Osteocyte (in vitro differentiated cells): ENCODE measurements at places on chromosomes 16 and 17. TPM values are rescaled to one million over a fixed set of nuclear protein-coding genes. Genes with fewer than 3 reads are reported as not detected.

DNA sequence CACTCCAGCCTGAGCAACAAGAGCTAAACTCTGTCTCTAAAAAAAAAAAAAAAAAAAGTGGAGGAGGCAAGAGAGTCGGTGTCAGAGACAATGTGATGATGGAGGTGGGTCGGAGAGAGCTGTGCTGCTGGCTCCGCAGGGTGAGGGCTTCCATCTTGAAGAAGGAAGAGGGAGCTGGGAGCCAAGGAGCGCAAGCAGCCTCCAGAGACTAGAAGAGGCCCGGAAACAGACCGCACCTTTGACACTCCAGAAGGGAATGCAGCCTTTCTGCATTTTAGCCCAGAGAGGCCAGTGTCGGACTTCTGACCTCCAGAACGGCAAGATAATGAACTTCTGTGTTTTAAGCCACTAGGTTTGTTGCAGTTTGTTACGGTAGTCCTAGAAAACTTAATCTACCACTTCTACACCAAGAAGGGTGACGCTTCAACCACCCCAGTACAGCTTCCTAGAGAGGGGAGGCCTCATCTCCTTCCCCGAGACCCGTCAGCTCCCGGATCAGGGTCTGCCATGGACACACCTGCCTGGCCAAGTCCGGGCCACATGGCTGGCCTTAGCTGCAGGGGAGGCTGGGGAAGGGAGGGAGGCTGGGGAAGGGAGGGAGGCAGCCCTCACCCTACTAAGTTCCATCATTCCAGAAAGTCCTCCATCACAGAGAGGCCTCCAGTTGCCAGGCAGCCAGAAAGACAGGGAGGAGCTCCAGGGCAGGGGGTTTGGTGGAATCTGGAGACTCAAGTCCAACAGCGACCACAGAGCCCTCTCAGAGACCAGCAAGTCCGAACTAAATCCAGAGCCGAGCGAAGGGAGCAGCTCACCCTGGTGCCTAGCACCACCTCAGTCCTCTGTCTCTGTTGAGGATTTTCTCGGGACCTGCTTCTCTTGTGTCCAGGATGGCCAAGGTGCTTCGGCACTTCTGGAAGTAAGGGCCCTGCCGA is 13.2 kb upstream of the RBFOX3 start:
- no peak overlapping the region for H3K27ac ChIP-seq
- H3K27me3 ChIP-seq = peaks cover 17% of the 10 kb centered on the region
- peak; percentile 65 for DNase-seq
- H3K36me3 ChIP-seq = no peaks in the 10 kb centered on the region
- no peak overlapping the region for H3K4me3 ChIP-seq
- H3K4me1 ChIP-seq = no peaks in the 10 kb centered on the region

DNA sequence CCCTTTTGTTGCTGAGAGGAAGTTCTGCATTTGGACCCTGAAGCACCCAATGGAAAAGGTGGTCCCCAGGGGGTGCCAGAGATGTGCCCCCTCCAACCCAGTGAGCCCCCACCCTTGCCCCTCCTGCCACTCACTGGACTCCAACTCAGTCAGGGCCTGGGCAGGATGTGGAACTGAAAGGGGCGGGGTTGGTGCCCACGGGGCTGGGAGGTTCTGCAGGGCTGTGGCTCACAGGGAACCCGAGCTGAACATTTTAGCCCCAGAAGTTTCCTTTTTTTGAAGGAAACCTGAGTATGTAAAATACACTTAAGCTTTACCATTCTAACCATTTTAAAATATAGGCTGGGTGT is 15.8 kb upstream of the OGFOD3 start:
- H3K4me1 ChIP-seq = peaks cover 3% of the 10 kb centered on the region
- H3K27ac ChIP-seq = no peak overlapping the region
- DNase-seq = no peak
- H3K36me3 ChIP-seq = peaks cover 2% of the 10 kb centered on the region
- no peaks in the 10 kb centered on the region for H3K27me3 ChIP-seq

DNA sequence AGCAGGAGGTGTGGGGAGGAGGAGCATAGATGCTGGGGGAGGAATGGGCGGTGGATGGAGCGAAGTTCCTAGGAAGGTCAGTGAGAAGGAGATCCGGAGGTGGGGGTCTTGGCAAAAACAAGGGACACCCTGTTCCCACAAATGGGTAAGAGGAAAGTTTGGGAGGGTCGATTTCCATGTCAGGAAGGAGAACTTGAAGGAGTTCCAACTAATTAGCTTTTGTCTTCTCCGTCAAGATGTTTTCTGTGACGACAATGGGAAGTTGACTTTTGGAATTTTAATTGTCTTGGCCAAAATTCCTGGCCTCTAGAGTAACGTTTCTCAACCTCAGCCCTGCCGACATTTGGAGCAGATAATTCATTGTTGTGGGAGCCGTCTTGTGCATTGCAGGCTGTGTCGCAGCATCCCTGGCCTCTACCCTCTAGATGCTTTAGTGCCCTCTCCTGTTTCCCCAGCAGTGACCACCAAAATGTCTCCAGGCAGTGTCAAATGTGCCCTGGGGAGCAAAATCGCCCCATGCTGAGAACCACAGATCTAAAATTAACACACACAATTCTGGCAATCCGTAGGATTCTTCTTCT is 97.1 kb downstream of the PITPNC1 start:
- peaks cover 30% of the 10 kb centered on the region for H3K4me1 ChIP-seq
- H3K4me3 ChIP-seq = no peak overlapping the region
- DNase-seq = no peak
- no peak overlapping the region for H3K27ac ChIP-seq

DNA sequence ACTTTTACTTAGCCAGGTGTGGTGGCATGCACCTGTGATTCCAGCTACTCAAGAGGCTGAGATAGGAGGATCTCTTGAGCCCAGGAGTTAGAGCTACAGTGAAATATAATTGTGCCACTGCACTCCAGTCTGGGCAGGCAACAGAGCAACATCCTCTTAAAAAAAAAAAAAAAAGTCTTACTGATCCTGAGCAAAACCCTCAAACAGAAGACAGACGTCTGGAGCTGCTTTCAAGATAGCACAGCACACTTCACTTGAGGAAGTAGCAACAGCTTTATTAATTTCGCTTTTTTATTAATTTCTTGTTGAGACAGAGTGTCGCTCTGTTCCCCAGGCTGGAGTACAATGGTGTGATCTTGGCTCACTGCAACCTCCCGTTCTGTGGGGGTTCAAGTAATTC is 10.2 kb upstream of the GGA2 start:
- H3K4me3 ChIP-seq = no peak overlapping the region
- no peak for DNase-seq
- H3K27me3 ChIP-seq = no peaks in the 10 kb centered on the region
- no peak overlapping the region for H3K27ac ChIP-seq
- H3K36me3 ChIP-seq = peaks cover 36% of the 10 kb centered on the region
- no peaks in the 10 kb centered on the region for H3K4me1 ChIP-seq

- H3K27me3 ChIP-seq = no peaks in the 10 kb centered on the region
- no peak for DNase-seq
- no peak overlapping the region for H3K4me3 ChIP-seq
These were observed 92.9 kb downstream of the GPR139 start for GRCh38 chr16:19980632-19981265.

DNA sequence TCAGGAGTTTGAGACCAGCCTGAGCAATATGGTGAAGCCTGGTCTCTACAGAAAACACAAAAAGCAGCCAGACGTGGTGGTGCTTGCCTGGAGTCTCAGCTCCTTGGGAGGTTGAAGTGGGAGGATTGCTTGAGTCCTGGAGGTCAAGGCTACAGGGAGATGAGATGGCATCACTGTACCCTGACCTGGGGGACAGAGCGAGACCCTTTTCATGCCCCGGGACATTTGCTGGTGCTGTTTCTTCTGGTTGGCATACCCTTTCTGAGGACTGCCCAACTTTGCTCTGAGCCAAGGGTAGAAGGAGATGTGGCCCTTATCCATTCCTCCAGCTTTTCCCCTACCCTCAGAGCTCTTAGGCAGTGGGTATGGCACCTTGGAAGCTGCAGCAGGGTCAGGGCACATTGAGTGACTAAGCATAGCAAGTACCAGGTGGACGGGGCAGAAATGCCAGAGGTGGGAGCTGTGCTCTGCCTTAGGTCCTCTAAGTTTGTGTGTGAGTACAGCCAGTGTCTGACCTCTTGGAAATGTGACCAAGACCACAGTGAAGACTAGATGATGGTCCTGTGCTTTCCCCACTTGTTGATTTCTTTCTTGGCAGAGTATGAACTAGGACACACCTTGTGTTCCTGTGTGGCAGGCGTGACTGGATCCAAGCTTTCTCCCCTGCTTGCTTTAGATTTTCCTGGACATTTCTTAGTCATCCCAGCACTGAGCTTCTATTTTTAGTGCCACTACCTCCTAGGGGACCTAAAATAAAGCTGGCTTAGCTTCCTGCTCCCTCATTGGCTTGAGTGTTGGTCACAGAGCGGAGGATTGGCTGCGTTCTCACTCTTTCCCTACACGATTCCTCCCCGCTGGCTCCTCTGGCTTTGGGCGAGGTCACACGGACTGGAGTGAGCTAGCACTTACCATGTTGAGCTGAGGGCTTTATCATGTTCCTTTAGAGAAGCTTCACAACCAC is 9.9 kb upstream of the EDC4 start:
- no peaks in the 10 kb centered on the region for H3K27me3 ChIP-seq
- H3K4me3 ChIP-seq = peak overlapping the region; percentile 9
- peaks cover 28% of the 10 kb centered on the region for H3K4me1 ChIP-seq

DNA sequence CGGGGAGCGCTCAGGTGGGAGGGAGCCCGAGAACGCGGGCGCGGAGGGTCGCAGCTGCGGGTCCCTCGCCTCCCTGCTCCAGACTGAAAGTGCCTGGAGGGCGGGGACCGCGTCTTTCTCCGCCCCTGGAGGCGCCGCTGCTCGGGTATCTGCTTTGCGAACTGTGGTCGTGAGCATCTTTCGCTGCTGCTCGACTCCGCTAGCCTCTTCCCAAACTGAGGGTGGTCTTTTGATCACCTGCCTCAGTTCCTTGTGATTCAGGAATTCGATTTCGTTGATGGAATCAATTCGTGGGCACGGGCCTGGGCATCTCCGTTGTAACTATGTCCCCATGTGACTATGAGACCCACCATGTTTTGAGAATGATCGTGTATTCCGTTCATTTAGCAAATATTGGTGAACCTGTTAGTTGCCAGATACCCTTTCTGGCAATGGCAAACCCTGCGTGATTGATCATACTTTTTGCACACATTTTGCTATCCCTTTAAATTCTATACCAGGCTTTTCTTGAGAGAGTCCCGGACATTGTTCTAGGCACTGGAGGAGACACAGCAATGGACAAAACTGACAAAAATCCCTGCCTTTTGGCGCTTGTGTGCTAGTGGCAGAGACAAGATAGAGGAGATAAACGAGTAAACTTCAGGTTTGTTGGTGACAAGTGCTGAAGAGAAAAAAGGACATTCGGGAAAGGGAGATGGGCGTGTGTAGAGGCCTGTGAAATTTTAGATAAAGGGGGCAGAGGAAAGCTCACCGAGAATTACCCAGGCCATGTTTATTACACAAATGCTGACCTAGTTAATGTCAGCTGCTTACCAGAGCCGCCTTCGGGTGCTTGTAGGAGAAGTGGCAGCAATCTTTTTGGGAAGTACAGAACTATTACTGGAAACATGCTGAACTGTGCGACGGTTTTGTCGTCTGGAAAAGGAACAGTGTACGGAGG is 948 bp downstream of the UTP18 start:
- H3K27me3 ChIP-seq = no peaks in the 10 kb centered on the region
- H3K27ac ChIP-seq = peak overlapping the region; percentile 76
- peaks cover 9% of the 10 kb centered on the region for H3K36me3 ChIP-seq
- H3K4me3 ChIP-seq = peak overlapping the region; percentile 79

The TAC4 gene
- not detected in 2 replicates for total RNA-seq

- H3K27ac ChIP-seq = no peak overlapping the region
- peaks cover 11% of the 10 kb centered on the region for H3K36me3 ChIP-seq
- DNase-seq = no peak
- no peak overlapping the region for H3K4me3 ChIP-seq
- no peaks in the 10 kb centered on the region for H3K4me1 ChIP-seq
- no peaks in the 10 kb centered on the region for H3K27me3 ChIP-seq
These were observed 19.8 kb upstream of the ZNF594 start for GRCh38 chr17:5211458-5211857.

DNA sequence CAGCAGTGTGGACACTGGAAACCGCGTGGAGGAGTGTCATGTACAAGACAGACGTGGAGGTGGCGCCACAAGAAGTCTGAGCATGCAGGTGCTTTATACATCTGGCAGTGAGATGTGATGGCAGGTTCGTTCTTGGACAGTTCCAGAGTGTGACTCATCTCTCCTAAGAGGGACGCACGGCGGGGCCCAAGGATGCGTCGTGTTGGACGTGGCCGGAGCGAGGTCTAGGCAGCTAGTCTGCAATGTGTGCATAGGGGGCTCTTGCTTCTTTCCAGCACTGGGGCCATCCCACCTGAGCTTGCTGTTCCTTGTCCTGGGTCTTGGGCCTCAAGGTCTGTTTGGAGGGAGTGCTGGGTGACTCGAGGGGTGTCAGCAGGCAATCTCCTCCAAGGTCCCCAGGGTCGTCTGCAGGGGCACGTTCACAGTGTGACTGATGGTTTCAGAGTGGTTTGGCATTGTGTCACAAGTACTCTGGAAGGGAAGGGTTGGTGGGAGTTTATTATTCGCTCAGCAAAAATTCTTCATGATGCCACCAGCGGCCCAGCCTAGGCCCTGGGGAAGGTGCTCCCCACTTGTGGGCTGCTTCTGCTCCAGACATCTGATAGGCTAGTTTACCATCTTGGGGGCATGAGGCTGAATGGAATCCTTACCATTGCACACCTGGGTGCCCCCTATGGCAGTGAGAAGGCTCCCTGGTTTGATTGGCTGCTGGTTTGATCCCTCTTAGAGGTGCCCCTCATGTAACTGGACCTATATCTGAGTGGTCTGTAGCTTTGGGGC is 22.1 kb downstream of the SPACA3 start:
- no peak overlapping the region for H3K4me3 ChIP-seq
- no peak overlapping the region for H3K27ac ChIP-seq
- H3K27me3 ChIP-seq = peaks cover 11% of the 10 kb centered on the region
- H3K4me1 ChIP-seq = peaks cover 33% of the 10 kb centered on the region
- DNase-seq = no peak

- no peaks in the 10 kb centered on the region for H3K27me3 ChIP-seq
- no peak overlapping the region for H3K27ac ChIP-seq
- DNase-seq = no peak
- H3K4me3 ChIP-seq = no peak overlapping the region
- no peaks in the 10 kb centered on the region for H3K36me3 ChIP-seq
These were observed 13.7 kb upstream of the XYLT2 start for GRCh38 chr17:50332196-50332595.

DNA sequence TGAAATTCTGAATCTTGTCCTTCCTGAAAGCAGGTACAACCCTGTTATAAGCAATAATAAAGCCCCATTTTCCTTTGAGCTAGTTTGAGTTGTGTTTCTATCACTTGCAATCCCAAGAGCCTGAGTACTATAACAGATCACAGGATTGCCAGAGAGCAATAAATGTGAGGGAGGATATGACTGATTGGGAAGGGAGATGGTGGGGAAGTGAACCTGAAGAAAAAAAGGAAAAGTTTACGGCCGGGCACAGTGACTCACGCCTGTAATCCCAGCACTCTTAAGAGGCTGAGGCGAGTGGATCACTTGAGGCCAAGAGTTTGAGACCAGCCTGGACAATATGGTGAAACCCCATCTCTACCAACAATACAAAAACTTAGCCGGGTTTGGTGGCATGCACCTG is 80.4 kb downstream of the COX10 start:
- no peak for DNase-seq
- H3K27ac ChIP-seq = no peak overlapping the region
- H3K4me1 ChIP-seq = peaks cover 7% of the 10 kb centered on the region
- no peaks in the 10 kb centered on the region for H3K27me3 ChIP-seq
- no peak overlapping the region for H3K4me3 ChIP-seq
